ENCODE measurements at places on chromosomes 11 and 22.
A peak's percentile ranks its signal among the peaks of the same experiment; 100 is the strongest.

DNA sequence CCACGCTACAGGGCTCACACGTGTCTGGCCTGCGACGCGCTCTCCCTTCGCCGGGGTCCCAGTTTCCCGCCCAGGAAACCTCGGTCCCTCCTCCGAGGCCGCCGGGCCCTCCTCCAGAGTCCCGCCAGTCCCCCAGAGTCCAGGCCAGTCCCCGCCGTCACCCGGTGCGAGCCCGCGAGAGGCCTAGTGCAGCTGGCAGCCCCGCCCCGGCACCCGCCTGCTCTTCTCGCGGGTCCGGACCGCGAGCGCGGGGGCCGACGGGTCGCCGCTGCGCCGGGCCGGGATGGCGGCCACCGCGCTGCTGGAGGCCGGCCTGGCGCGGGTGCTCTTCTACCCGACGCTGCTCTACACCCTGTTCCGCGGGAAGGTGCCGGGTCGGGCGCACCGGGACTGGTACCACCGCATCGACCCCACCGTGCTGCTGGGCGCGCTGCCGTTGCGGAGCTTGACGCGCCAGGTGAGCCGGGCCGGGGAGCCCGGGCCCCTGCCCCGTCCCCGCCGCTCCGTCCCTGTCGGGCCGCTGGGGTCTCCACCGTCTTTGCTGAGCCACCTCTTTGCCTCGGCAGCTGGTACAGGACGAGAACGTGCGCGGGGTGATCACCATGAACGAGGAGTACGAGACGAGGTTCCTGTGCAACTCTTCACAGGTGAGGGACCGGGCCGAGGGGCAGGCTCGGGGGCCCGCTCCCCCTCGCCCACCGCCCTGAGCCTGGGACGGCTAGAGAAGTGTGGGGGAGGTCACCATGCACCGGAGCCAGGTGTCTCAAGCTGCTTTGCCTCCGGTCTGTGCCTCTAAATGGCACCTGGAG lies at the start of gene PTPMT1:
Gene PTPMT1, plus strand, starts transcription at position 260 of the 809 bp plus-strand sequence. Its CDS starts 24 bp downstream, at position 284.
- peak; percentile 36 for DNase-seq

DNA sequence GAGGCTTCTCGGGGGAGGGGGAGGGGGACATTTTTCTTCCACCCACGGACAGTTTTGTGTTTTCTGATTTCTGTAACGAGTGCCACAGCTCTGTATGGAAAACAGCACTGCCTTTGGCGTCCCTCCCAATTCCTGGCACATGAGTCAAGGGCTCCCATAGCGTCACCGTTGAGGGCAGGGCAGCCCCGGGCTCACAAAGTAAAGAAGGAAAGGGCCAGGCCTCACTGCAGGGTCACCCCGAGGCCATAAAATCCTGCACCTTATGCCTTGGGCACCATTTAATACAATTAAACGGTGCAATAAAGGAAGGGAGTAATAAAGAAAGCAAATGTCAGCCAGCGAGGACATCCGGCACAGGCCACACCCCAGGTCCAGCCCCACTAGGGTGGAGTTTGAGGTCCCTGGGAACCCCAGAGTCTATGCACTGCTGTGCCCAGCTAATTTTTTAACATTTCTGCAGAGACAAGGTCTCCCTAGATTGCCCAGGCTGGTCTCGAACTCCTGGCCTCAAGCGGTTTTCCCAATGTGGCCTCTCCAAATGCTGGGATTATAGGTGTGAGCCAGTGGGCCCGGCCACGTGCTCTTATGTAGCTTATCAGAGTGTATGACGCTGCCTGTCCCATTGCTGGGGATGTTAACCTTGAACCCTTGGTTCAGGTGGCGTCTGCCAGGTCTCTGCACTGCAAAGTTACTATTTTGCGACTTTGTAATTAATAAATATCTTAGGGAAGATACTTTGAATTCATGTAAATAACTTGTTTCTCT lies 13.6 kb upstream of the MUC2 start:
- DNase-seq: no peak

GRCh38 chr11:43943372-43943930 lies 1.0 kb downstream of the C11orf96 start:
- DNase-seq: no peak

GRCh38 chr22:33350961-33351360 lies 292.8 kb upstream of the SYN3 start:
- no peak for DNase-seq

DNA sequence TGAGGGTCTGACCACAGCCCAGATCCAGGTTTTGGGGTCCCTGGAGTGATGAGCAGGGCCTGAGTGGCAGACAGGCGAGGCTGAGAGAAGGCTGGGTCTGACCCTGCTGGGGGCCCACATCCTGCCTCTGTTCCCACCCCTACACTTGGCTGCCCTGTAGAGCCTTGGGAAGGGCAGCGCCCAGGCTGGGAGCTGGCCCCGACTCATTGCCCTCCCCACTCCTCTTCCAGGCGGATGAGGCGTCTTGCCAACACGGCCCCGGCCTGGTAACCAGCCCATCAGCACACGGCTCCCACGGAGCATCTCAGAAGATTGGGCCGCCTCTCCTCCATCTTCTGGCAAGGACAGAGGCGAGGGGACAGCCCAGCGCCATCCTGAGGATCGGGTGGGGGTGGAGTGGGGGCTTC lies 4.9 kb downstream of the DERL3 start:
- DNase-seq: no peak

- DNase-seq: no peak
These were observed 53.9 kb downstream of the FLI1 start for GRCh38 chr11:128747728-128748148.

GRCh38 chr11:74175920-74176319 lies 4.8 kb downstream of the PPME1 start:
- DNase-seq: no peak

GRCh38 chr11:72493426-72494108 lies 59.2 kb upstream of the CLPB start:
- DNase-seq: peak; percentile 35

- DNase-seq: peak; percentile 8
These were observed 983.3 kb downstream of the OPCML start for GRCh38 chr11:132549001-132549400.

- no peak for DNase-seq
These were observed 65.7 kb upstream of the PITPNB start for GRCh38 chr22:27984723-27985122.

DNA sequence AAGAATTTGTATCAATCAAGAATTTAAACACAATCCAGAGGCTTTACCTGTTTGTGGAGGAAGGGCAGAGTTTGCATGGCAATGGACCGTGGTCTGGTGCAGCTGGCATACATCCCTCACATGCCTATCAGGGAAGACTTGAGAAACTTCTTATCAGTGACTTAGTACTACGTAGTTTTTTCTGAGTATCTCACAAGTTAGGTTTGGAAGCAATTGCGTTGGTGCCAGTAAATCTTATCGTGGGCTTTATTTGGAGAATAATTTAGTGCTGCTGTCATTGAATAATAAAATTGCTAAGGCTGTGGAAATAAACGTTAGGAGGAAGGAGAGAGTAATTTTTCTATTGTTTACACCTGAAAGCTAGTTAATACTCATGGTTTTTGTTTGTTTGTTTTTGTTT lies 72.3 kb downstream of the PRMT3 start:
- DNase-seq: no peak

Data from MV-4-11 (cell line).